ENCODE measurements at places on chromosomes 7 and 10. TPM values are rescaled to one million over a fixed set of nuclear protein-coding genes. Genes with fewer than 3 reads are reported as not detected.

GGCT gene
- 25.6 TPM for total RNA-seq

SYPL1 gene
- 92.4 TPM for total RNA-seq

GRCh38 chr7:128203047-128203491 lies 38.0 kb upstream of the LEP start:
- H3K27me3 ChIP-seq = peaks cover 57% of the 10 kb centered on the region
- no peak overlapping the region for H3K4me3 ChIP-seq
- H3K27ac ChIP-seq = no peak overlapping the region
- peaks cover 7% of the 10 kb centered on the region for H3K4me1 ChIP-seq
- DNase-seq = no peak
- H3K36me3 ChIP-seq = no peaks in the 10 kb centered on the region

DNA sequence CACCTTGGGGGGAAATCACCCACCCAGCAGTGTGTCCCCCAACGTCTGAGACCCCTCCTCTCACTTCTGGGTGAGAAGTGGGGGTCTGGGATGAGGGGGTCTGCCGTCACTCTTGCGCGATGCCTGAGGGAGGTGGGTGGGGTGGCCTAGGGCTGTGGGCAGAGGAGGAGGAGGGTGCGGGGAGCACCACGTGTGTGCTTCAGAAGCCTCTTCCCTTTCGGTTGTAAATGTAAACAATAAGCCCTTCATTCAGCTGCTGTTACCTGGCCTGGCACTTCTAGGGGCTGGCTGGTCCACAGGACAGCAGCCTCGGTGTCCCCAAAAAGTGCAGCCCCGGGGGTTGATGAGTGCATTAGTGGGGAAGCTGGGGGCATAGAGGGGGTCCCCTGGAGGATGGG lies 1.3 kb downstream of the CLIP2 start:
- peaks cover 30% of the 10 kb centered on the region for H3K4me1 ChIP-seq
- peak overlapping the region; percentile 68 for H3K4me3 ChIP-seq
- no peaks in the 10 kb centered on the region for H3K36me3 ChIP-seq
- DNase-seq = no peak

GRCh38 chr10:27611744-27612550 lies 107.8 kb downstream of the RAB18 start:
- no peak overlapping the region for H3K27ac ChIP-seq
- H3K27me3 ChIP-seq = no peaks in the 10 kb centered on the region
- H3K36me3 ChIP-seq = no peaks in the 10 kb centered on the region
- no peaks in the 10 kb centered on the region for H3K4me1 ChIP-seq
- DNase-seq = no peak

DNA sequence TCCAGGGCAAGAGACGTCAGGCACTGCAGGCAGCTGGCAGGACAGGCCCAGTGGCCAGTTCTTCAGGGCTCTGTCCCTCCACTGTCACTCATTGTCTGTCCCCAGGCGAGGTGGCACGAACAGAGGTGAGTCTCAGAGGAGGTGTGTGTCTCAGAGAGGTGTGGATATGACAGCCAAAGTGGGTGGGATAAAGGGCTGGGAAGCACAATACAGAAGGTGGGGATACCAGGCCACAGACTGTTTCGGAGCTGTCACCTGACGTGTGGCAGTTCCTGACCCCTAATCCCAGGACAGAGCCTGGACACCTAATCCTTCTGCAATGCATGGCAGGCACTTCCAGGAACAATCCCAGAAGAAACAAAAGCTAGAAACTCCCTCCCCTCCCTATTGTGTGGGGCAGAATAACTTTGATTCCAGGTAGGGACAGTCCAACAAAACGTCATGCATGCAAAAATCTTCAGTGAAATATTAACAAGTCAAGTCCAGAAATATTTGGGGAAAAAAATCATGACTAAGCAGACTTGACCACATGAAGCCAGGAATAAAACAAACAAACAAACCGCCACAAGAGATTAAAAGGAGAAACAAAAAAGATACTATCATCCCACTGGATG lies 11.6 kb downstream of the KLRG2 start:
- DNase-seq = no peak
- no peaks in the 10 kb centered on the region for H3K27me3 ChIP-seq
- no peak overlapping the region for H3K4me3 ChIP-seq
- no peak overlapping the region for H3K27ac ChIP-seq
- no peaks in the 10 kb centered on the region for H3K4me1 ChIP-seq
- H3K36me3 ChIP-seq = no peaks in the 10 kb centered on the region

PLXDC2 gene
- 129 TPM for total RNA-seq

DNA sequence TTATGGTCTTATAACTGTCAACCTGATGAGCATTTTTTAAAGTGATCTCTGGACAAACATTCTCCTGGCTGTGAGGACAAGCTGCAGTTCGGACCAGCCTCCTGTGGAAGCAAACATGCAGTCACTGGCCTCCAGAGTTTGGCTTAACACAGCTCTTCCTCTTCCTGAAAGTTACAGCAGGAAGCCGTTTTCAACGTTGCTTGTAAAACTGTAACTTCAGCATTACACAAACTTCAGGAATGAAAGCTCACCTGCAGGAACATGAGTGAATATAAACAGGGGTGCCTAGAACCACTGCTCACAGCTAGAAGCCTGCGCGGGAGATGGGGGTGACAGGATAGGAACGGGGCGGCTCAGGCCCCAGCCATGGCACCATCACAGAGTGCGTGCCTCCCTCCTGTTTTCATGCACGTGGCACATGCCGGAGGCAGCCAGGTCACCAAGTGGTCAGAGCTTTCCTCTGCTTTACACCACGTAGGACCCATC lies 292.9 kb upstream of the PITRM1 start:
- H3K27ac ChIP-seq = peak overlapping the region; percentile 45
- H3K4me3 ChIP-seq = no peak overlapping the region
- H3K36me3 ChIP-seq = no peaks in the 10 kb centered on the region
- DNase-seq = no peak
- H3K4me1 ChIP-seq = peaks cover 44% of the 10 kb centered on the region
- H3K27me3 ChIP-seq = no peaks in the 10 kb centered on the region

PON1 gene
- total RNA-seq = 0.49 TPM

TEX47 gene
- total RNA-seq = not detected

GRCh38 chr10:29637537-29637936 lies 2.8 kb upstream of the SVIL start:
- H3K27me3 ChIP-seq = no peaks in the 10 kb centered on the region
- no peaks in the 10 kb centered on the region for H3K36me3 ChIP-seq
- no peak overlapping the region for H3K4me3 ChIP-seq

- peak; percentile 63 for DNase-seq
- no peak overlapping the region for H3K4me3 ChIP-seq
- H3K27me3 ChIP-seq = no peaks in the 10 kb centered on the region
- no peaks in the 10 kb centered on the region for H3K4me1 ChIP-seq
- H3K36me3 ChIP-seq = no peaks in the 10 kb centered on the region
- no peak overlapping the region for H3K27ac ChIP-seq
These were observed 48.7 kb upstream of the ZMIZ1 start for GRCh38 chr10:79020015-79020491.

DNA sequence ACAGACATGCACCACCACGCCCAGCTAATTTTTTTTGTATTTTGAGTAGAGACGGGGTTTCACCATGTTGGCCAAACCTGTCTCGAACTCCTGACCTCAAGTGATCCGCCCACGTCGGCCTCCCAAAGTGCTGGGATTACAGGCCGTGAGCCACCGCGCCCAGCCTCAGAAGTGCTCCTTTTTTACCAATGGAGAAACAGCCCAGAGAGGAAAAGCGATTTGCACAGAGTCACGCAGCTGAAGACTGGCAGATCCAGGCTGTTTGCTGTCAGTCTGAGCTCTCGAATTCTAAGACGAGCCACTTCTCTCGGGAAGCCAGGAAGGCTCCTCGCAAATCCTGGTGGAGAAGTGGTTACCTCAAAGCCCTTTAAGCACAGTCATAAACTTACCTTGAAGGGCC lies 57.4 kb upstream of the SDK1 start:
- H3K27ac ChIP-seq = no peak overlapping the region
- no peak overlapping the region for H3K4me3 ChIP-seq
- no peaks in the 10 kb centered on the region for H3K4me1 ChIP-seq
- no peak for DNase-seq
- H3K36me3 ChIP-seq = no peaks in the 10 kb centered on the region

GRCh38 chr10:10977226-10977956 lies 40.3 kb upstream of the CELF2 start:
- no peaks in the 10 kb centered on the region for H3K4me1 ChIP-seq
- H3K27me3 ChIP-seq = no peaks in the 10 kb centered on the region
- no peaks in the 10 kb centered on the region for H3K36me3 ChIP-seq
- no peak overlapping the region for H3K27ac ChIP-seq

GRCh38 chr7:94061326-94061725 lies 57.2 kb upstream of the BET1 start:
- no peaks in the 10 kb centered on the region for H3K27me3 ChIP-seq
- DNase-seq = no peak
- H3K36me3 ChIP-seq = no peaks in the 10 kb centered on the region
- no peak overlapping the region for H3K4me3 ChIP-seq

GRCh38 chr7:78395298-78396036 lies 596.9 kb downstream of the PHTF2 start:
- no peaks in the 10 kb centered on the region for H3K4me1 ChIP-seq
- no peak overlapping the region for H3K4me3 ChIP-seq
- DNase-seq = no peak
- H3K36me3 ChIP-seq = no peaks in the 10 kb centered on the region
- no peaks in the 10 kb centered on the region for H3K27me3 ChIP-seq

LIPK gene
- not detected for total RNA-seq

- no peak overlapping the region for H3K27ac ChIP-seq
- H3K4me1 ChIP-seq = no peaks in the 10 kb centered on the region
- no peak overlapping the region for H3K4me3 ChIP-seq
- H3K36me3 ChIP-seq = no peaks in the 10 kb centered on the region
- no peak for DNase-seq
These were observed 277.0 kb upstream of the COBL start for GRCh38 chr7:51593628-51594027.

GRCh38 chr10:97520978-97521761 lies 22.4 kb downstream of the UBTD1 start:
- peak overlapping the region; percentile 65 for H3K27ac ChIP-seq
- no peak overlapping the region for H3K4me3 ChIP-seq
- no peaks in the 10 kb centered on the region for H3K27me3 ChIP-seq
- H3K36me3 ChIP-seq = no peaks in the 10 kb centered on the region
- DNase-seq = peak; percentile 74
- H3K4me1 ChIP-seq = peaks cover 59% of the 10 kb centered on the region
